CD4-positive, alpha-beta T cell treated with Interleukin-17A for 1 hour (primary cell): ENCODE measurements at places on chromosomes 1 and 21.

DNA sequence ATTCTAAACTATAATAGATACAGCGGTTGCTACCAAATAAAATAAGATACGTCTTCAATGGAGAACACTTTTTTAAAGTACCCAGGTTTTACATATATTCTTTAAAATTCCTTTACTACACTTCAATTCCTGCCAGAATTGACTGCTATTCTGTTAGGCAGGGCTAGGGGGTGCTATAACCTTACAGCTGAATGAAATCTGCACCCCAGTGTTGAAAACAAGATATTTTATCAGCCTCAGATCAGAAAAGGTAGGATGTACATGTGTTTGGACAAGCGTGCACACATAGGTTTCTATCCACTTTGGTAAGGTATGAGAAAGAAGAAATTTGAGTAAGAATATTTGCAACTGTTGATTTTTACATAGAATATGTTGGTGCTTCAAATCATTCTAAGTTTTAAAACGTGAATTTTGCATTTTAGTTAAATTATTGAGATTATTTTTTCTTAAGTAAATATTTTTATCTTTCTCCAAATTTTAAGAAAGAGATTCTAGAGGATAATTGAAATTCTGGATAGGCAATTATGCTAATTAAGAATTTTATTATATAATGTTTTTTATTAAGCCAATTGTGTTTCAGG, 490.8 kb upstream of the ADGRL4 start:
- no peak for DNase-seq

DNA sequence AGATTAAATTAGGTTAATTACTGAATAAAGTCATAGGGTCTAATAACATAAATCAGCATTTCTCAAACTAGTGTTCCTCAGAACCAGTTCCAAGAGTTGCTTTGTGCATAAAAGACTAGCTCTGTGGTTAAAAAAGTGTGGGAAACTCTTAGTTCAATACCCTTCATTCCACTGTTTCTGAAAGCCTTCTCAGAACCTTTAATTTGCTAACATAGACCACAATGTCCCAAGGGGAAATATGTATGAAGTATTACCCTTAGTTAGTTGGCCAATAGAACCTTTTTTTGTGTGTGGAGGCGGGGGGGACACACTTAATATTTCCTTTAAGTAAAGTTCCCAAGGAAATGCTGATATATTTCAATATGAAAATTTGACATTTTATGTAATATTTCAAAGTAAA, 20.4 kb downstream of the ODF2L start:
- DNase-seq = no peak

DNA sequence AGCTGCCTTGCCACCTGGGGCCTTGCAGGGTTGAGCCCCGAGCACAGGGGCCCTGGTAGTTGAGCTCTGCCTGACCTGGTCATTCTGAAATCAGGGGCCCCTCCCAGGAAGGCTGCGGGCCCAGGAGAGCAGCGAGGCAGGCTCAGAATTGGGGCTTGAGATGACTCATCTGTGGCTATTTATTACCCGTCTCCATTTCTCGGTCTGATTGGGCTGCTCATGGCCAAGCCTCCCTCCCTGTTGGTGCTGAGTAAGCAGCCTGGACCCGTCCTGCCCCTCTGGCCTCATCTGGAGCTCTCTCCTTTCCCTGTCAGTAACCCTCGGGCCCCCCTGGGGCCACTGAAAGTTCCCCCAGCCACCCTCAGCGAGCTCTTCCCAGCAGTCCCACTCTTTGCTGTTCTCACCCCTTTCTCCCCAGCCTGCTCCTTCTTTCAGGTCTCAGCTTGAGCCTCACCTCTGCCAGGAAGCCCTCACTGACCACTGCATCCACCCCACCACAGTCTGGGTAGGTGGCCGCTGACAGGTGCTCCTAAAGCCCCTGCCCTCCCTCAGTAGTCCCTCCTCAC, 11.0 kb upstream of the TNFRSF8 start:
- DNase-seq = peak; percentile 33

DNA sequence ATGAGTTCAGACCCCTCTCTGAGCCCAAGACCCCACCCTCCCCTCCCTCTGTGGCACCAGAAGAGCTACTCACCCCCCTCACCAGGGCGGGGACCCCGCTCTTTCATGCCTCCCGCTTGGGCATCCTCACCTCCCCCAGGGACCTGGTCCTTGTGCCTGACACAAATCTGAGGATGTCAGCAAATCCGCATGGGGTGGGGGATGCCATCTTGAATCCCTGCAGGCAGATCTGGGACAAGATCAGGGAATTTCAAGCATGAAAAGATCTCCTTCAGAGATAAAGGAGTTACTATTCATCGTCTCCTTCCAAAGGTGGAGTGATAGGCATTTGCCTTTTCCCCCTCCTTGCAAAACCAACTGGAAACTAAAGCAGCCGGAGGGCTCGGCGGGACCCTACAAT, 81.1 kb downstream of the DISP3 start:
- DNase-seq = no peak

- DNase-seq = peak; percentile 59
Observed at GRCh38 chr1:27522432-27523336, 32.7 kb upstream of the WASF2 start.

GRCh38 chr1:13820055-13820454, 120.1 kb downstream of the PRDM2 start:
- DNase-seq = no peak

DNA sequence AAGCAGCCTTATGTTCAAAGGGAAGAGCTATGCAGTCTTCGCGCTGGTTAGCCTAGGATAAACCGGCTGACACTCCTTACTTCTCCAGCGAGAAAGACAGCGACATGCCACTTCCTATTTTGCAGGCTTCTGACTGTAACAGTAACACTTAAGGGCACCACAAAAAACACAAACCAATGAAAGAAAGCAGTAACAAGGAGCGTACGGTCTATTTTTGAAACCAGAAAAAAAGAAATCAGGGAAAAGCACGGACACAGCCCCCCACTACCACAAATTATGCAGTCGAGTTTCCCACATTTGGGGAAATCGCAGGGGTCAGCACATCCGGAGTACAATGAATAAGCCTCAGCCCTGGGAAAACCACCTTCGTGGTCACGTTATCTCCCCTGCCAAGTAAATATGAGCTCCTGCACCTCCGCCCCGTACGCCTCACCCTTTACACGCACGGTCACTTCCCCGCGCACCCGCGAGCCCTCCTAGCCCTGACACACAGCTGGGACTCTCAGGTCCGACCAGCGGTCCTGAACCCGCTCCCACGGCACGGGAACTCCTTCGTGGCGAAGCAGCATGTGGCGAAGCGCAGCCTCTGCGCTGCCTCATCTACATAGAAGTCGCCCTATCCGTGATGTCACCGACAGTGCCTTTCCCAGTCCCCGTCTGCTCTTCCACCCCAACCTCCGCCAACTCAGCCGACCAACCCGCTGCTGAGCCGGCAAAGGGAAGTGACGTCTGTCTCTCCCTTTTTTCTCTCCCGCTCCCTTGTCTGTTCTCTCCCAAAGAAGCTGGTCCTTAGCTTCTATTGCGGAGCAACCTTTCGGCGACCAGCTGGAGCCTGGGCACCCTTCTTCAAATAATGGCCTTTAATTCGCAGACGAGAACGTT, 40.9 kb upstream of the PPIAL4F start:
- peak; percentile 85 for DNase-seq

- no peak for DNase-seq
Observed at GRCh38 chr1:162873671-162874666, 13.0 kb upstream of the CCDC190 start.

- DNase-seq = no peak
Observed at GRCh38 chr21:40706806-40707655, 139.9 kb downstream of the DSCAM start.

- DNase-seq = no peak
Observed at GRCh38 chr1:109784551-109785252, 21.0 kb upstream of the EPS8L3 start.

GRCh38 chr1:73176902-73177301, 894.6 kb upstream of the NEGR1 start:
- no peak for DNase-seq

GRCh38 chr1:234620272-234621126, 10.5 kb upstream of the IRF2BP2 start:
- no peak for DNase-seq

GRCh38 chr1:63729227-63729620, 44.6 kb upstream of the ROR1 start:
- DNase-seq = no peak

GRCh38 chr21:42735061-42735460, 81.6 kb downstream of the PDE9A start:
- DNase-seq = no peak

- DNase-seq = peak; percentile 67
Observed at GRCh38 chr1:225866061-225866837, 15.9 kb downstream of the TMEM63A start.

DNA sequence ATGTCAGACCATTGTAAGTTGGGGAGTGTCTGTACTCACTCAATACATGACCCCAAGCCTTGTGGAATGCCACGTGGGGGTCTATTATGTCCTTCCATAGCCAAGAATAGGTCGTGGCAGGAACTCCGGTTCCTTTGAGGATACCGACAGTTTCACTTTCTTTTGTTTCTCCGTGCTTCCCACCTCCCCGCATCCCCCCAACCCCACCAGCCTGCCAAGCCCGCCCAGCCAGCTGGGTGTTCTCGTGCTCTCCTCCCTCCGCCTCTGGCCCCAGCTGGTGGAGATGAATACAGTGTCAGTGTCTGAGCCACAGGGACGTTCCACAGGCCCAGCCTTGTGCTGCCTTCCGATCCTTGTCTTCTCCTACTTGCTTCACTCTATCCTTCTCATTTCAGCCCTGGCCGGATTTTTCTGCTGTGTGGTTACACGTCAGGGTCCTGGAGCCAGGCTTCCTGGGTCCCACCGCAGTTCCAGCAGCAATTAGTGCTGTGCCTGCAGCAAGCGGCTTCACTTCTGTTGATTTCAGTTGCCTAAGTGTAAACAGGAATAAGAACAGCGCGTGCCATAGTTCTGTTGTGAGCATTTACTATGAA, 4.1 kb upstream of the AGTRAP start:
- DNase-seq = peak; percentile 25

- DNase-seq = no peak
Observed at GRCh38 chr1:169528215-169529067, 42.7 kb upstream of the SLC19A2 start.

DNA sequence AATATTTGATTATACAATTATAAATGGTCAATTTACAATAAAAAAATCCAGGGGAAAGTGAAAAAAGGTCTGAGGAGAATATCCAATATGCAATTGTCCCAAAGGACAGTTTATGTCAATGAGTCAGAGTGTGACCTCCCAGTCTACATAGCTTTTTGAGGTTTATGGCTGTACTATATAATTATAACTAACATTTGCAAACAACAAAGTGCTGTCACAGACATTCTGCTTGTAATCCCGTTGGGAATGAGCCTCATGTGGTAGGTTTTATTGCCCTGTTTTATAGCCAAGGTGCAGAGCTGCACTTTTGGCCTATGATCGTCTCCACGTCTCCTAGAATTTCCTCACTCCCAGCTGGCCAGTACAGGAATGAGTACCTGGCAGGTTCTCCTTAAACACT, 103.8 kb downstream of the ADSS2 start:
- DNase-seq = no peak

GRCh38 chr1:75991497-75992114, 59.4 kb upstream of the ASB17 start:
- DNase-seq = peak; percentile 58

- DNase-seq = no peak
Observed at GRCh38 chr1:208825300-208825699, 581.1 kb upstream of the PLXNA2 start.

- DNase-seq = peak; percentile 6
Observed at GRCh38 chr21:42830456-42831455, 48.6 kb downstream of the WDR4 start.

DNA sequence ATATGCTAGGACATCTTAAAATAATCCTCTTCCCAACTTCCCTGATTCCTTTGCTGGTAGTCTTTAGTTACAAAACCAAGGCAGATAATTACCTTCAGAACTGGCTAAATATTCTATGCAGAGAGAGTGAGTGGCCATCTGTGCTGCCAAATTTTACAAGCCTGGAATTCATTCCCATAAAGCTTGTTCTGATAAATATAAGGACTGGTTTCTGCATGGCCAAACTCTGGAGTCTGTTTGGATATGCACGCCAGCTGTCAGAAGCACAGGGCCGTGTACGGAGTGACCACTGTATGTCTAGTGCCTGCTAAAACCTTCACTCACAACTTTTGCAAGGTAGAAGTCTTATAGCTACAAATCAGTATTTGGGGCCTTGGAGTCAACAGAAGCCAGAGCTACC, 66.5 kb upstream of the RAVER2 start:
- DNase-seq = no peak

DNA sequence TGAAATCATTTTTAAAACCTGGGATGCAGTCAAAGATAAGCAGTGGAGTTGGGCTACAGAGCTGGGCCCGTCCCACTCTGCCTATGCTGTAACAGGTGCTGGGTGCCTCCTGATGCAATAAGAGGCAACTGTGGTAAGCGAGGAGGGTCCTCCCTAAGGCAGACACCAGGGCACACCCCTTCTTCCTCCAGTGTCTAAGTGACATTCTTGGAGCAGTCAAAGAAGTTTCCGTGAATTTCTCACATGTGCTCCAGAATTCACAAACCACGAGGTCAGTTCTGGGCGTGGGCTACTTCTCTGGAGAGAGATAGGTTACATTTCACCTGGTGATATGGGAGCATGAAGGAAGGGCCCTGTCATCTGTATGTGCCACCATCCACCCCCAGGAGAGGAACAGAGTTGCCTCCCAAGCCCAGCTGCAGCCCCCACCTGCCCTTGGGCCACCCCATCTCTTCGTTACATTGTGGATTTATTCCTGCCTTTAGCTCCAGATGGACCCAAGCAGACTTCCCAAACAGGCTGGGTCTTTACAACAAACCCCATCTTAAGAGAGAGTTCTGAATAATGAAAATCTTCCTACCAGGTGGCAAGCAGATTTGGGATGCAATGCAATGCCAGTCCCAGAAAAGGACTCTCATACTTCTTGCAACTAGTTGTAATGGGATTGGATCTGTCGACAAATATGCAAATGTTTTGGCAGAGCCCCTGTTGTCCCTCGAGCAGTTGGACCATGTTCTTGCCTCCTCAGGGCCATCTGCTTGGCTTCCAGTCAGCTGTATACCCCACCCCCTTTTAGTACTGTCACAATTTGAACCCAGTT, 82.5 kb upstream of the CNTN2 start:
- DNase-seq = no peak

- peak; percentile 87 for DNase-seq
Observed at GRCh38 chr1:29202584-29203340, 21.1 kb upstream of the SRSF4 start.

GRCh38 chr21:42673633-42674328, 20.4 kb downstream of the PDE9A start:
- DNase-seq = no peak
